ENCODE measurements at places on chromosomes 7 and 10.

DNA sequence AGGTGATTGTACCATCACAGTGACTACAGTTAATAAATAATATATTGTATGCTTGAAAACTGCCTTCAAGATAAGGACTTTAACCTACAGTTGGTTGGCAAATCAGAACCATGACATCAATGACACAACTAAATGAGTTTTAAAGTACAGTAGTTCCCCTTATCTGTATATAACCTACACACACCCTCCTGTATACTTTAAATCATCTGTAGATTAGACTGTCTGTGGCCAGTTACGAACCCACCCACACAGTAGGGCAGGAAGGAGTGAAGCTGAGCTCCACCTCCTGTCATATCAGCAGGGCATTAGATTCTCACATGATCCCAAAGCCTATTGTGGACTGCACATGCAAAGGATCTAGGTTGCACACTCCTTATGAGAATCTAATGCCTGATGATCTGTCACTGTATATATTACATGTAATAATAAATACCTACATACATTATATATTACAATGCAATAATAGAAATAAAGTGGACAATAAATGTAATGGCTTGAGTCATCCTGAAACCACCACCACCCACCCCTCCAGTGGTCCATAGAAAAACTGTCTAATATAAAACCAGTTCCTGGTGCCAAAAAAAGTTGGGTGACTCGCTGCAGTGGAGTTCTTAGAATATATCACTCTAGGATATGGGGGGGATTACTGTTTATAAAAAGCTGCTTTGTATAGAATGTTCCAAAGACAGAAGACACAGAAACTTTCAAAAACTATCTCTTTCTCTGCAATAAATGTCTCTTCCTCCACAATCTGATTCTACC is 5.6 kb downstream of the TPK1 start:
- DNase-seq, result no peak

- no peak for DNase-seq
These were observed 58.5 kb downstream of the CPED1 start for GRCh38 chr7:121046893-121047468.

DNA sequence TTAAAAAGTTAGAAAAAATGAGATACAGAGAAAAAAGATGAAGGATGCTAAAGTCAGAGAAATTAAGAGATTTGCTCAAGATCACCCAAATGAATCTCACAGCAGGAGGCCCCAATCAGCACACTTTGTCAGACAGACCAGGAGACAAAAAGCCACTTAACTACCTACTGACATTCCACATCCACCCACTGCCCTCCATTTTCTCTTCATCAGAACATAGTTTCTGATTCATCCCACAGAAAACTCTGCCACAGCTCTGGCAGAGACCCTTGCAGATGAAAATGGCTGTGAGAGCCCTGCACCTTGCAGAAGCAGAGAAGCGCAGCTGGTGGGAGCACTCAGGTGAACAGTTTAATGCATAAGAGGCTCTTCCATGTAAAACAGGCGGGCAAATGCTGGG is 26.6 kb downstream of the DGKI start:
- DNase-seq, result peak; percentile 49

DNA sequence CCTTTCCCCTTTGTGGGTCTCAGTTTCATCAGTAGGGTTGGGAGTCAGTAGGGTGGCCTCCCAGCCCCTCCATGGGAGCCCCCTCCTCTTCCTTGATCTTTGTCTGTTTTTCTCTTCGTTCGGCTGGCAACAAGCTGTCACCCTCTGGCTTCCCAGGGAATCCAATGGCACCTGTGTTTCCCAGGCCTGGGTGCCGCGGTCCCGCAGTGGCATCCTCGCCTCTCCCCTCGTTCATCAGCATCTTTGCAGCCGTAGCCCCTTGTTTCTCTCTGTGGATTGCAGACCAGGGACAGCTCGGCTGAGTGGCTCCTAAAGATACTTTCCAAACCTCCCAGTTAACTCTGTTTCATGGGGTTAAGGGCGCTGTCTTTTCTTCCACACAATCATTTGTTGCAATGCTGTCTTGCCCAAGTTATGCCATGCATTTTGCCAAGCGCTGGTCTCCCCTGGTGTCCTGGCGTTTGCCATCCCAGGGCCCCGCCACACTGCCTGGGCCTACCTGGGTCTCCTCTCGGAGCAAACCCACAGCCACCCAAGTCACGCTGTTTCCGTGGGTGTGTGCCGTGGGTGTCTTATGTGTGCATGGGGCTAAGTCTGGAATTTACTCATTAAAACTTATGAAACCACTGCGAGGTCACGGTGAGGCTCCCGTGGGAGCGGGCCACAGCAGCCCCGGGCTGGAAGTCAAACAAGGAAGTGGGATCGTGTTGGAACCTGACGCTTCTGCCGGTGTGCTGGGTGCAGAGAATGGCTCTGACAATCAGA is 189.4 kb upstream of the SHH start:
- no peak for DNase-seq

DNA sequence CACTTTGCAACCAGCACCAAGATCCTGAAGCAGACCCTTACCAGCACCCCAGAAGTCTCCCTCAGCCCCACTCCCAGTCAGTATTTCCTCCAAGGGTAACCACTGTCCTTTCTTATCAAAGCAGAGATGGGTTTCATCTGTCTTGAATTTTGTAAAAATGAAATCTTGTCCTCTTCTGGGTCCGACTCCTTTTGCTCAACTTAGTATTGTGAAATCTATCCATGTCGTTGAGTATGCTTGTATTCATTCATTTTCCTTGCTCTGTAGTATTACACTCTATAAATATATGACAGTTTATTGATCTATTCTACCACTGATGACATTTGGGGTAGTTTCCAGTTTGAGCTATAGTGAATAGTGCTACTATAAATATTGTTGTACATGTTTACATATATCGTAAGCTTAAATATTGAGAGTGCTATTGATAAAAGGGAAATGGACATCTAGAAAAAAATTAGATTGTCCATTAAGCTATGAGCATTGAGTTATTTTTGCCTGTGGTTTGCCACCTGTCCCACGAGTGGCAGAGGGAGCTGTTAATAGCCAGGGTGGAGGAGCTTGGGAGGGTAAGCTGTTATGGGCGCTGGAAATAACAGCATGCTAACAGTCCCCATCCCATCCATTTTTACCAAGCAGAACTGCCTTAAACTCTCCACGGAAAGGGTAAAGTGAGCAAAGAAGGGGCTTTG is 36.5 kb downstream of the AIFM2 start:
- DNase-seq, result no peak
